Left lung (tissue), 14 donors: ENCODE measurements at places on chromosomes 11 and 22. TPM values are rescaled to one million over a fixed set of nuclear protein-coding genes. Genes with fewer than 3 reads are reported as not detected.

GRCh38 chr11:130037058-130037457 lies 32.6 kb upstream of the APLP2 start:
- H3K27ac ChIP-seq: no peak overlapping the region
- H3K27me3 ChIP-seq: peaks cover 6% of the 10 kb centered on the region
- H3K36me3 ChIP-seq: no peaks in the 10 kb centered on the region
- DNase-seq: no peak
- peaks cover 4% of the 10 kb centered on the region for H3K4me1 ChIP-seq

Gene HTR3B
- polyA plus RNA-seq: 0.20 TPM

- peak overlapping the region; percentile 89 for H3K27ac ChIP-seq
- peak overlapping the region; percentile 89 for H3K4me3 ChIP-seq
- H3K27me3 ChIP-seq: no peaks in the 10 kb centered on the region
- DNase-seq: no peak
- peaks cover 38% of the 10 kb centered on the region for H3K4me1 ChIP-seq
These were observed 670 bp downstream of the SC5D start for GRCh38 chr11:121293288-121293594.

Gene USH1C
- 0.23 TPM for polyA plus RNA-seq

Gene IGSF9B
- 2.7 TPM for polyA plus RNA-seq

GRCh38 chr22:48241658-48242057 lies 1479.2 kb downstream of the TBC1D22A start:
- no peaks in the 10 kb centered on the region for H3K36me3 ChIP-seq
- H3K27me3 ChIP-seq: no peaks in the 10 kb centered on the region
- H3K4me3 ChIP-seq: no peak overlapping the region

DNA sequence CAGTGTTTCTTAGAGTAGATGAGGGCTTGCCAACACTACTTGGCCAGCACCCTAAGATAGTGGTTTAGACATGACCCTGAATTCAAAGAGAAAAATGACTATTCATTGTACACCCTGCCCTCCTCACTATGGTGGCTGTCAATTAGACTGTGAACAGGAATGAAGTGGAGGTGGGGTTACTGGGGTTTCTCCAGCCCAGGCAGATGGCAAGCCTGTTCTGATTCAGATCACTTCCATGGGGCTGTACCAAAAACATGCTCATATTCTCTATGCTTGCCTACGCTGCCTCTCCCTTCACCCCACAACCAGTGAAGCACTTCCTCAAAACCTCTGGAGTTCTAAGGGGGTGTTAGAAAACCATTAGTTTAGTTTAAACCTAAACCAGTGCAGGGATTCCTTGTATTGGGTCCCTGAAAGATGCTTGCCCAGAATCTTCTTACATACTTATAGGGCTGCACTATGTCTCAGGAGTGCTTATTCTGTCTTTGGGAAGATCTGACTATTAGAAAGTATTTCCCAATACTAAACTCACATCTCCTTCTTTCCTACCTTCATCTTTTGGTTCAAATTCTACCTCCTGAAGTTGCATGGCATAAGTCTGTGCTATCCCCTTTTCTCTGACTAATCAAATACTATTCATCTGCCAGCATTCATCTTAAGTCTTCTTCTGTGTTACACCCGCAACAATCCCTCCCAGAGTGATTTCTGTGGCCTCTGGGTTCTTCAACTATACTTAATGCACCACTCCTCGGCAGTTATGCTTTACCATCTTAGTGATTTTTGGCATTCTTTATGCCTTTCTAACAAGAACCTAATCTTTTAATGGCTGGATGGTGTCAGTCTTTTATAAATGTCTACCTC lies 71.8 kb downstream of the ATG16L2 start:
- no peaks in the 10 kb centered on the region for H3K36me3 ChIP-seq
- H3K4me3 ChIP-seq: no peak overlapping the region
- H3K27ac ChIP-seq: no peak overlapping the region
- no peaks in the 10 kb centered on the region for H3K27me3 ChIP-seq
- DNase-seq: no peak

DNA sequence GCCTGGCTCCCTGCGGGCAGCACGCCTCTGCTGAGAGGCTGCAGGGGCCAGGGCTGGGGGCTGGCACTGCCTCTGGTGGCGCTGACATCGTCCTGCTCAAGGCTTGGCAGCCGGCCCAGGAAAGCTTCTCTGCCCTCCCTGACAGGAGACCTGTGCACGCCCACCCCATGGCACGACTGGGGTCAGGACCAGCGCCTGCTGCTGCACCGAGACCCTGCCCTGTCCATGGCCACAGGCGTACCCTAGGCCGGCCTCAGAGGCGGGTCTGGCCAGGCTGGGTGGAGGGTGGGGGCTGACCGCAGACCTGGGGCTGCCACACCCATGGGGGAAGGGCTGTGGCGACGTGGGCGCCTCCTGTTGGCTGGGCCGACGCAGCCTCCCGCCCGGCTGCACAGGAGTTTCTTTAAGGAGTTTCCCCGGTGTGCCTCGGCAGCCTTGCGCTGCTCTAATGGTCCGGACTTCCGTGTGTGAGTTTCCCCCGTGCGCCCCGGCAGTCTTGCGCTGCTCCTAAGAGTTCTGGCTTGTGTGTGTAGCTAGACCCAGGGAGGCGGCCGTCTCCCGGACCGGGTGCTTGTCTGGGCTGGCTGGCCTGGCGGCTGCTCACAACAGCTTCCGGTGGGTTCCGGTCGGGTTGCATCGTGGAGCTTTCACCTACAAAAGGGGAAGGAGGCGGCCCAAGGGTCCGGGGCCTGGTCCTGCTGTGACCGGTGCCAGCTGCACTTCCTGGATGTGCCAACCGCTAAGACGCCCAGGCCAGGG lies 4.6 kb downstream of the TRABD start:
- peak; percentile 74 for DNase-seq
- peak overlapping the region; percentile 37 for H3K4me3 ChIP-seq
- H3K27me3 ChIP-seq: no peaks in the 10 kb centered on the region
- peaks cover 25% of the 10 kb centered on the region for H3K36me3 ChIP-seq

DNA sequence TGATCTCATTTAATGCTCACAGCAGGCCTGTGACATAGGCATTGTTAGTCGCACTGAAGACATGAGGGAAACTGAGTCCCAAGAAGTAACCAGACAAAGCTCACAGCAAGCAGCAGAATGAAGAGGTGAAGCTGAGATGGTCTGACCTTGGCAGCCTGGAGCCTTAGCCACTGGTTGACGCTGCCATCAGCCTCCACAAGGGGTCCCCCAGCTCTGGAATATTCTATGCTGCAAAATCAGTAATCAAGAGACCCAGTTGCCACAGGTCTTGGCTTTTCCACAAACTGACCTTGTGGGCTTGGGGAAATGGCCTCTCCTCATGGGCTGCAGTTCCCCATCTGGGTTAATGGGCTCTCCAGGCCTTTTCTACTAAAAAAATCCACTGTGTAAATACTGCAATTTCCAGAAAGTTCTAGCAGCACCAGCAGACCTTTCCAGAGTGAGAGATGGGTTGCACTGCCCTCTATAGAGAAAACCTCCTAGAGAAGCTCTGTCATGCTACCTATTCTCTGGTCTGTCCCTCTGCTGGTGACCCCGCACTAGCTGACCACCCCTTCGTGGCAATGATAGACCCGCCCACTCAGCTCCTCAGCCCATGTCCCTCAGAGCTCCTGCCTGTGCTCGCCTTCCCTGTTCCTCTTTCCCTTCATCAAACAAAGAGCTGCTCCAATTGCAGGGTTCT lies 22.6 kb upstream of the ISX start:
- H3K4me3 ChIP-seq: no peak overlapping the region
- H3K27me3 ChIP-seq: peaks cover 22% of the 10 kb centered on the region
- no peaks in the 10 kb centered on the region for H3K4me1 ChIP-seq
- no peaks in the 10 kb centered on the region for H3K36me3 ChIP-seq
- H3K27ac ChIP-seq: no peak overlapping the region
- no peak for DNase-seq

DNA sequence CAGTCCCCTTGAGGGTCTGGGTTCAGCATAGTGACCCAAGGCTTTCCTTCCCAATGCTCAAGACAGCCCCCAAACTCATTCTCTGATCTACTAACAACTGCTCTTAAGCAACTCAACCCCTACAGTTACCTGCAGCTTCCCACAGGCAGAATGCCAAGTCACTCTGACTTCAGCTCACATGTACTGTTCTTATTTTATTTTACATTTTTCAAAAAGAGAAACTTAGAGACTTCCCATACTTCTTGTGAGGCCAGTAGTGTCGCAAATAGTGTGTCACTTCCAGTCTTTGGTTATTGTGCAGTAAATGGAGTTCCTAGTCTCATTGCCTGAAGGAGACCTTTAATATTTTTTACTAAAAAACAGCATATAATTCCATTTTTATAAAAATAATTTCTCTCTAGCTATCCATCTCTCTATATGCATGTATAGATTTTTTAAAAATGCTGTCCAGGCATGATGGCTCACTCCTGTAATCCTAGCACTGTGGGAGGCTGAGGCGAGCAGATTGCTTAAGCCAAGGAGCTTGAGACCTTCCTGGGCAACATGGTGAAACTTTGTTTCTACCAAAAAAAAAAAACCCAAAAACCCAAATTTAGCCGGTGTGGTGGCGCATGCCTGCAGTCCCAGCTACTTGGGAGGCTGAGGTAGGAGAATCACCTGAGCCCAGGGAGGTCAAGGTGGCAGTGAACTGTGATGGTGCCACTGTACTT lies 41.8 kb downstream of the ENTHD1 start:
- peaks cover 36% of the 10 kb centered on the region for H3K27me3 ChIP-seq
- no peaks in the 10 kb centered on the region for H3K36me3 ChIP-seq
- H3K4me3 ChIP-seq: no peak overlapping the region
- H3K27ac ChIP-seq: peak overlapping the region; percentile 59

- H3K27ac ChIP-seq: no peak overlapping the region
- no peak overlapping the region for H3K4me3 ChIP-seq
- DNase-seq: no peak
- H3K4me1 ChIP-seq: no peaks in the 10 kb centered on the region
- H3K27me3 ChIP-seq: no peaks in the 10 kb centered on the region
- no peaks in the 10 kb centered on the region for H3K36me3 ChIP-seq
These were observed 34.9 kb downstream of the OR10A6 start for GRCh38 chr11:7896009-7896785.

- H3K4me1 ChIP-seq: no peaks in the 10 kb centered on the region
- no peak overlapping the region for H3K4me3 ChIP-seq
- H3K27me3 ChIP-seq: no peaks in the 10 kb centered on the region
- no peaks in the 10 kb centered on the region for H3K36me3 ChIP-seq
- DNase-seq: peak; percentile 53
- H3K27ac ChIP-seq: no peak overlapping the region
These were observed 24.2 kb upstream of the OSBPL5 start for GRCh38 chr11:3189196-3189843.

DNA sequence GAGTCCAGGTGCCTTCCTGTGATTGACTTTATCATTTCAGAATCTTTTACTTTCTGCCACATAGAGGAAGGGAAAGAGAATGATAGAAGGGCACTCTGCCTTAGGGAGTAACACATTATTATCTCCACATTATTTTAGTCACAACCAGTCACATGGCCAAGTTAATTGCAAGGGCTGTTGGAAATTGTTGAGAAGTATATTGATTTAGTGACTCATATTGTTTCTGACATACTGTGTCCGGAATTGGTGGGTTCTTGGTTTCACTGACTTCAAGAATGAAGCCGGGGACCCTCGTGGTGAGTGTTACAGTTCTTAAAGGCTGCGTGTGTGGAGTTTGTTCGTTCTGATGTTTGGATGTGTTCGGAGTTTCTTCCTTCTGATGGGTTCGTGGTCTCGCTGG lies 8.7 kb downstream of the OR51B4 start:
- DNase-seq: no peak
- H3K27me3 ChIP-seq: no peaks in the 10 kb centered on the region
- H3K4me3 ChIP-seq: no peak overlapping the region
- no peak overlapping the region for H3K27ac ChIP-seq

GRCh38 chr11:68282861-68283230 lies 11.1 kb upstream of the C11orf24 start:
- no peak overlapping the region for H3K4me3 ChIP-seq
- no peak for DNase-seq
- H3K36me3 ChIP-seq: no peaks in the 10 kb centered on the region
- H3K4me1 ChIP-seq: peaks cover 13% of the 10 kb centered on the region
- no peak overlapping the region for H3K27ac ChIP-seq

Gene PANX3
- polyA plus RNA-seq: not detected

DNA sequence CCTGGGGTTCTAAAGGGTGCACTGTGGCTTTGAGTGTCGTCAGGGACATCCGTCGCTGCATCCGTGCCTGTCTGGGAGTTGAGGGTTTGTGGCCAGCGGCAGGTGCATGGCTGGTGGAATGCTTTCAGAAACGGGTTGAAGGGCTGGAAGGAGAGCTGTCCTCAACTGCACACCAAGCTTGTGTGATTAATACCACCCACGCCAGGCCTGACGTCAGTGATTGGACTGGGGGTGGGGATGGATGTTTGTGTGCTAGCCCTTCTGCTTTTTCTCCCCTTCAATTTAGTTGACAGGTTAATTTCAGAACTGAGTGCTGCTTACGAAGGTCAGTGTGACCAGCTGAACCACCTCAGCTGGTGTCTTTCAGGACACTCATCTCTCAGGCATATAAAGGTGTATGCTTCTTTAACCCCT lies 3.2 kb upstream of the GAB2 start:
- no peak for DNase-seq
- no peak overlapping the region for H3K4me3 ChIP-seq
- no peaks in the 10 kb centered on the region for H3K36me3 ChIP-seq
- no peaks in the 10 kb centered on the region for H3K27me3 ChIP-seq
- H3K4me1 ChIP-seq: peaks cover 46% of the 10 kb centered on the region
- no peak overlapping the region for H3K27ac ChIP-seq

DNA sequence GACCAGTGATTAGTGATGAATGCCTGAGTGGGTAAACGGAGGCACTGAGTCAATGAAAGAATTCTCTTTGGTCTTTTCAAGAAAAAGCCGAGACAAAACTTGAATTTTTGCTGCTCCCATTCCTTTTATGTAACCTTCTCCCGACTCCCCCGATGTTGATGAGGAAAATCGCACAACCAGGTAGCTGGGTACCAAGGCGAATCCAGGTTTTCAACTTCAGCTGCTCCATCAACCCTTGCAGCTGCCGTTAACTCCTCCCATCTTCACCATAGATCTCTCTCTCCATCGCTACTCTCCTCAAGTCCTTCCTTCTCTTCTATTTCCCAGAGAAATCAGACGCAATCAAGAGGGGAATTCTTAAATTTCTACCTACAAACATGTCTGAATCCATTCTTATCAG lies 611 bp upstream of the USP2 start:
- peaks cover 4% of the 10 kb centered on the region for H3K4me1 ChIP-seq
- H3K36me3 ChIP-seq: no peaks in the 10 kb centered on the region
- H3K27ac ChIP-seq: no peak overlapping the region
- peaks cover 12% of the 10 kb centered on the region for H3K27me3 ChIP-seq

- no peaks in the 10 kb centered on the region for H3K27me3 ChIP-seq
- H3K4me1 ChIP-seq: peaks cover 10% of the 10 kb centered on the region
- H3K36me3 ChIP-seq: no peaks in the 10 kb centered on the region
- no peak for DNase-seq
These were observed 92.3 kb upstream of the SEPTIN5 start for GRCh38 chr22:19622061-19622441.

- H3K27ac ChIP-seq: peak overlapping the region; percentile 82
- no peaks in the 10 kb centered on the region for H3K27me3 ChIP-seq
- H3K4me3 ChIP-seq: no peak overlapping the region
- DNase-seq: no peak
- no peaks in the 10 kb centered on the region for H3K36me3 ChIP-seq
These were observed 10.1 kb downstream of the MCM5 start for GRCh38 chr22:35409783-35410662.

GRCh38 chr22:25403284-25403810 lies 161.1 kb upstream of the GRK3 start:
- H3K27ac ChIP-seq: peak overlapping the region; percentile 57
- H3K36me3 ChIP-seq: no peaks in the 10 kb centered on the region
- no peaks in the 10 kb centered on the region for H3K27me3 ChIP-seq
- DNase-seq: no peak
- H3K4me3 ChIP-seq: peak overlapping the region; percentile 78

- no peaks in the 10 kb centered on the region for H3K36me3 ChIP-seq
- peaks cover 5% of the 10 kb centered on the region for H3K4me1 ChIP-seq
- no peak overlapping the region for H3K4me3 ChIP-seq
- H3K27ac ChIP-seq: no peak overlapping the region
These were observed 22.6 kb downstream of the BUD13 start for GRCh38 chr11:116750070-116750718.

Gene UPK3A
- polyA plus RNA-seq: 0.28 TPM
